Activated CD4-positive, alpha-beta T cell treated with anti-CD3 and anti-CD28 coated beads, Interleukin-2, Interleukin-4, amounts not matched to agents 100 ng/mL and 50 ng/mL, durations not matched to agents 16 hours and 8 hours (primary cell): ENCODE measurements at places on chromosomes 7 and 10.

GRCh38 chr10:3235996-3236510, 63.5 kb upstream of the PITRM1 start:
- DNase-seq = no peak

DNA sequence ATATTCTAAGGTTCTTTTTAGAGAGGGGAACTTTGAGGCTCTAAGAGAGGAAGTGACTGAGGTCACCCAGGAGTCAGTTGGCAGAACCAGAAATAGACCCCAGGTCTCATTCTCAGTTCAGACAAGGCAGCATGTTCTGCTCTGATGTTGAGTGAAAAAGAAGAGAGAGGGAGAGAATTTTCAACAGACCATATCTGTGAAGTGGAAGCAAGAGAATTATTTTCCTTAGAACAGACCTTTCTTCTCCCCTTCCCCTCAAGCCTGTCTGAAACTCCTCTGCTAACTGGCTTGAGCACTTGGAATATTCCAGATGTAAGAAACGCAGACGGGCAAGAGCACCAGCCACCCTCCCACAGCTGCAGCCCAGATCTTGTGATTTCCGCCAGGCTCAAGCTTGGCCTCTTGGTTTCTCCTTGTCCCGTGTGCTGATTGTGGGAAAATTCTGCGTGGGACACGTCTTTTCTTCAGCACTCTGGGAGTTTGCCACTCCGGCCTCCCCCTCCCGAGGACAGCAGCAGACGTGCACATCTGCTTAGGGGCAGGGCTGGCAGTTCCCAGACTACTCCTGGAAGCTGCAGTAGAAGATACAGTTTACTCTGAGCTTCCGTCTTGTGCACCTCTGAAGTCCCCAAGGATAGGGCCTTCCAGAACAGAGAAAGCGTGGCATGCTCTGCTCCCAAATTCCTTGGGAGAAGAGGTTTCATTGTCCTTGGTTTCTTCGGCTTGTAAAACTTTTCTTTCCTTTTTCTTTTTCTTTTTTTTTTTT, 22.7 kb upstream of the IKZF1 start:
- DNase-seq = no peak

DNA sequence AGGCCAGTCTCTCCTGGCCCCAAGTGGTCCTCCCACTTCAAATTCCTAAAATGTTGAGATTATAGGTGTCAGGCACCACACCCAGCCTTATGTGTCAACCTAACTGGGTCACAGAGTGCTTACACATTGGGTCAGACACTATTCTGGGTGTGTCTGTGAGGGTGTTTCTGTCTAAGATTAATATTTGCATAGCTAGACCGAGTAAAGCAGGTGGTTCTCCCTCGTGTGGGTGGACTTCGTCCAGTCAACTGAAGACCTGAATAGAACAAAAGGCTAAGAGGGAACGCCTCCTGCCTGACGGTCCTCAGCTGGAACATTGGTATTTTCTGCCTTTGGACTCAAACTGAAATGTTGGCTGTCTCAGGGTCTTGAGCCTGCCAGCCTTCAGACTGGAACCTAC, 11.5 kb downstream of the PPIF start:
- DNase-seq = no peak

DNA sequence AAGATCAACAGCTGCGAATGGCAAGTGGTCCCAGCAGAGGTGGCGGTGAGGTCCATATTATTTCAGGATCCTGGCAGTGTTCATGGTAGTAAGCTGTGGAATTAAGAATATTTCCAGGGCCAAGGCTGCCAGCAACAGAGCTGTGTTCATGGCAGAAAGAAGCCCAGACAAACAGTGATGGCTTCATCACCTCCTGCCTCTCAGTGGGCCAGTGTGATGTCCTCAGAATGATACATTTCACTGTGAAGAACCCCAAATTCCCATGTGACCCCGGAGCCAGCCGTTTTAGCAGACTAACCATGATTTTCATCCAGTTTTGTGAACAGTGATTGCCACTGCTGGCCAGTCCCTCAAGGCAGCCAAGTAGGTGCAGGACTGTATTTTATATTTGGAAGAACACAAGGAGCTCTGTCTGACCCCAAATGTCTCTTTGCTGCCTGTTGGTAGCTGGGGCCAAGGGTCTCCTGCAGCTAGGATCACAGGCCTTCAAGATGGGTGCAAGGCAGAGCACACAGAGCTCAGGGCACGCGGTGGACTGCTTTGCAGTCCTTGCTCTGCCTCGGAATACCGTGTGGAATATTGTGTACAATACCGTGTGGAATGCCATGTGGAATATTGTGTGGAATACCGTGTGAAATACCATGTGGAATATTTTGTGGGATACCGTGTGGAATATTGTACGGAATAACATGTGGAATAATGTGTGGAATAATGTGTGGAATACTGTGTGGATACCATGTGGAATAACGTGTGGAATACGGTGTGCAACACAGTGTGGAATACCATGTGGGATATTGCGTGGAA, 132.3 kb upstream of the CHST15 start:
- no peak for DNase-seq

DNA sequence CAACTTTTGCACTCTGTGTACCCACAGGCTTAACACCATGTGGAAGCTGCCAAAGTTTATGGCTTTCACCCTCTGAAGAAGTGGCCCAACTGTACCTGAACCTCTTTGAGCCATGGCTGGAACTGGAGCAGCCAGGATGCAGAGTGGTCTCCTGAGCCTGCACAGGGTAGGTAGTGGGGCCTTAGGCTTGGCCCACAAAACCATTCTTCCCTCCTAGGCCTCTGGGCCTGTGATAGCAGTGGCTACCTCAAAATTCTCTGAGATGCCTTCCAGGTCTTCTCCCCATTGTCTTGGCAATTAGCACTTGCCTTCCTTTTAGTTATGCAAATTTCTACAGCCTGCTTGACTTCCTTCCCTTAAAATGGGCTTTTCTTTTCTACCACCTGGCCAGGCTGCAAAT, 19.3 kb upstream of the SPAM1 start:
- DNase-seq = no peak

DNA sequence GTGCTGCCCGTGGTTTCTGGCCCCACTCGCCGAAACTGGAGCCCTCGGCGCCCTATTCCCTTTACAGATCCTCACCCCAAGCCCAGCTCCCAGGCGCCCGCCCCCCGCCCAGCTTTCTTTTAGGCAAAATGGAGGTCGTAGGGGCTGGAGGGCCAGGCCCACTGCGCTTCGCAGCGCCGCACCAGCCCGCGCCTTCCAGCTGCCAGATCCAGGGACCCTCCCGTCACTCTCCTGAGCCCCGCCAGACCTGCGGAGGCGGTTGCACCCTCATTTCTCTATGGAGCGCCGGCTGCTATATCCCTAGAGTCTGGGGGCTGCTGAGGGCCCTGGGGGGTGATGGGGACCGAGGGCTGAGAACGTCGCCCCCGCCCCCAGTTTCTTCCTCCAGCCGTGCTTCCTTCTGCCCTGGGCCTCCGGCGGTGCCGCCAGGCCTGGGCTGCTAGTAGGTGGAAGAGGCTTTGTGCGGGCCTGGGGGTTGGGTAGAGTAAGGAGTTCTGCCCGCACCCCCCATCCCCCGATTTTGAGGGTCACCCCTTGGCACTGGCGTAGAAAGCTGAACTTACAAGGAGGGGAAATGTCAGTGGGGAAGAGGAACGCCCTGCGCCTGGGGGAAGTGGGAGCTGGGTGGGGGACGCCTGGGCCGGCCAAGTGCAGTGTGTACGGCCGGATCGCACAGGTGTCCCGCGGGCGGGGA, 1.0 kb downstream of the GNB2 start:
- DNase-seq = no peak

- DNase-seq = no peak
These were observed 193.3 kb downstream of the FRMD4A start for GRCh38 chr10:14137391-14137790.

DNA sequence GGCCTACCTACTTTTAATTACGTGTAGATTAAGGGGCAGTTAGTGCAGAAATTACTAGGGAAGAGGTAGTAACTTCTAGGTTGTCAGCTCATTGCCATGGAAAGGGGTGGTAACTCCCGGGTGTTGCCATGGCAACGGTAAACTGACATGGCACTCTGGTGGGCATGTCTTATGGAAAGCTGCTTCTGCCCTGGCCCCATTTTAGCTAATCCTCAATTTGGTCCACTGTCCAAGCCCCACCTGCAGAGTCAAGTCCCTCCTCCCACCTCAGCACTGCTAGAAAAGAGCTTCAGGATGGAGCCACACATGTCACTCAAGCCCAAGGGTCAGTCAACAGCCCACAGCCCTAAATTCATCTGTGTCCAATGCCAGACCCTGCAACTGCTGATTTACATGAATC, 7.5 kb upstream of the ZKSCAN1 start:
- no peak for DNase-seq

- no peak for DNase-seq
These were observed 141.3 kb upstream of the TMEM106B start for GRCh38 chr7:12069757-12070156.

DNA sequence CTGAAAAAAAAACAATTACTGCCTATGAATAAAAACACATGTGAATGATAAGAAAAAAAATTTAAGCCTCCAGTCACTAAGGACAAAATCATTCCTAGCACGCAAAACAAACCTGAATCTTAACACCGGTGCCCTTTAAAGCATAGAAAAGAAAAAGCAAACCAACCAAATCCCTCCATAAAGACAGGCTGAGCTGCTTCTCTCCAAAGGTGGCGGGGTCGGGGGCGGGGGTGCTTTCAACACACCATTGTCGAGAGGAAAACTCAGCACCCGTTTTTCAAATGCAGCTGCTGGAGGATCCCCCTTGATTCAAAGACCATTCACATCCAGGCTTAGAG, 1.4 kb downstream of the ST8SIA6 start:
- no peak for DNase-seq

DNA sequence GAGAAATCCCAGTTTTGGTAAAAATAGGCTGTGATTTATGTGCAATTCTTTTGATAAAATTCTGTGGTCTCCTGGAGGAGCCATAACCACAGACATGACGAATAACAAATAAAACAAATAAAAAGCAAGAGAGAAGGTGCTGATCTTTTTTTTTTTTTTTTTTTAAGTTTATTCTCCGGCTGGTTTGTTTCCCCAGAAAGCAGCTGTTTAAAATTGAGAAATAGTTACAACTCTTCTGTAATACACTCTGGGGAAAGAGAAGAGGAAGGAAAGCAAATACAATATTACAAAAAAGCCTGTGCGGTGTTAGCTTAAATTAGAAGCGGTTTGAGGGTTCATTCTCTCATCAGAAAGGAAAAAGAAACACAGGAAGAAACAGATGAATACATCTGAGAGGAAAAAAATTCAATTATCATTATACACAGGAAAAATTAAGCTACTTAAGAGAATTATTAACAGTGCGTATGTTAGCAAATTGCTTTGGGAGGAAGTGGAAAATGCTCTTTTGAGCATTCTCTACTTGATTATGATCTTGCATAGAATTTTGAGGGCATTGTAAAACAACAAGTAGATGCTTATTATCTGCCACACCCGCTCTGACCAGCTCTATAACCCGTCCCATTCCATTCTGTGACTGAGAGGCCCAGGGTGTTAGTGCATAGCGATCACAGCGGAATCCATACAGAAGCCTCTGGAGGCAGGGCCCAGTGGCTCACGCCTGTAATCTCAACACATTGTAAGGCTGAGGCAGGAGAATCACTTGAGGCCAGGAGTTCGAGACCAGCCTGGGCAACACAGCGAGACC, 40.6 kb upstream of the WAC start:
- no peak for DNase-seq

DNA sequence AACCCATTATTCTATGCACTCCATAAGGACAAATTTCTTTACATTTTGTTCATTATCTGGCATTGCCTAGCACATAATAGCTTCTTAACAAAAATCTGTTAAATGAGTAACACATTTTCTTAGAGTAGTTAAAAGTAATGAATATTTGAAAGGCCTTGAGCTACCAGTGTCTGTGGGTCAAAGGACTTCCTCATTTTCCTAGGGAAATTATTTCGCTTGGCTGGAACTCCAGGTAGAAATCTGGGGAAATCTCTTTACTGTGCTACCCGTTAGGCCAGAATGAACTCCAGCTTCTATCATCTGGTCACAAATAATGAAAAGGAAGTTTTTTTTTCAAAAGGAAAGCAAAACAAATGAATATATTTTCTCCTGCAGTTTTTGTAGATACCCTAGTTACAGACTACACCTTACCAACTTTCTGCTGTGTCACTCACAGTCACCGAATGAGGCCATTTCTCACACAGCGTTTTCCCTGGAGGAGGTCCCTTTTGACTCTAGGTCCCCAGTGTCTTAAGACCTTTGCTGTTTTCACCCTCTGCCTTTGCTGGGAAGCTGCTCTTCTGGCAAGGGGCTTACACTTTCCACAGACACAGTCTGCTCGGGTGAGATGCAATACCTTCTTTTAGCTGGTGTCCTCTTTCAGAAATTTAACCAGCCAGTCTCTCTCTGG, 1.6 kb downstream of the SAMD9L start:
- DNase-seq = peak; percentile 24

DNA sequence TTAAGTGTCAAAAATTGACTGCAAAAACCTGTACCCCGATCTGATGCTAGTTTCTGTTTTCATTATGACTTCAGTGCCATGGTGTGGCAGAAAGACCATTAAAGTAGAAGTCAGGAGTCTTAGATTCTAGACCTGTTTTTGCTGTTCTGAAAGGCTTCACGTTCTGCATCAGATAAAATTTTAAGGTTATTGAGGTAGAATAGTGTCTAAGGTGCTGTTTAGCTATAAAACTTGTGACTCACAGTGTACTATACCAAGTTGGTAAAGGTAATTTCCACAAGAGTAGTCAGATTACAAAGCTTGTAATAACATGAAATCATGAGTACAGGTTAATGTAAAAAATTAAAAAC, 38.6 kb downstream of the ZNRF2 start:
- peak; percentile 69 for DNase-seq

DNA sequence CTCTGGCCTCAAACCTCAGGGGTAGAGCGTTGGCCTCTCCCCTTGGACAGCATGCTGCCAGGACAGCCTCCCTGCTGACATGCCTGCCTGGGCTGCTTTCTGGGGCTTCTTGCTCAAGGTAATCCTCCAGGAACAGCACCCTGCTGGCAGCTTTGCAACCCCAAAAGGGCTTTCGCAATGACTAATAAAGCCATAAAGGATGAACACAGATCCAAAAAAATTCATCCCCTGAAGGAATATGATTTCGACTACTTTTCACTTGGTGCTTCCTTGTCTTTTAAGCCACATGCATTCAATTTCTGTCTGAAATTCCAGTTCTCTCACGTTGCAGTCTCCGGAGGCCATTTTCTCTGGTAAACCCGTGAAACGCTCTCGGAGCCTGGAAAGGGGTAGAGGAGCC, 15.1 kb upstream of the SH3PXD2A start:
- DNase-seq = no peak

- DNase-seq = no peak
These were observed 37.0 kb upstream of the DNAJB6 start for GRCh38 chr7:157299613-157300368.

DNA sequence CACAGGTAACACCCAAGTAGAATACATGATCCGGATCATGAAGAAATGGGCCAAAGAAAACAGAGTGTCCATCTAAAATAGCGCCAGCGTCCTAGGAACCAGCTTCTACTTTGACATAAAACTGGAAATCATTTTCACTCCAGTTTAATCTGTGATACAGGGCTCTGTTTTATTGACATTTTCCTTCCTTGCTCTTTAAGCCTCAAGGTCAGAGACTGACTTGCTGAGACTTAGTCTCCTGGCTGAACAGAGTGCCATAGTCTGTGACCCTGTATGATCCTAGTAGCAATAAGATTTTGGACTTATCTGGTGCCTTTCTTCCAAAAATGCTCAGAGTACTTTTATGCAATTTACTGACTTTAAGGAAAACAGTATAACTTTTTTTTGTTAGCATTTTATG, 41.7 kb upstream of the UBN2 start:
- no peak for DNase-seq

GRCh38 chr10:103445767-103446567, 6.2 kb downstream of the CALHM2 start:
- no peak for DNase-seq

GRCh38 chr10:29317423-29318021, 28.7 kb downstream of the LYZL1 start:
- DNase-seq = no peak
